ENCODE measurements at places on chromosomes 4 and X.

DNA sequence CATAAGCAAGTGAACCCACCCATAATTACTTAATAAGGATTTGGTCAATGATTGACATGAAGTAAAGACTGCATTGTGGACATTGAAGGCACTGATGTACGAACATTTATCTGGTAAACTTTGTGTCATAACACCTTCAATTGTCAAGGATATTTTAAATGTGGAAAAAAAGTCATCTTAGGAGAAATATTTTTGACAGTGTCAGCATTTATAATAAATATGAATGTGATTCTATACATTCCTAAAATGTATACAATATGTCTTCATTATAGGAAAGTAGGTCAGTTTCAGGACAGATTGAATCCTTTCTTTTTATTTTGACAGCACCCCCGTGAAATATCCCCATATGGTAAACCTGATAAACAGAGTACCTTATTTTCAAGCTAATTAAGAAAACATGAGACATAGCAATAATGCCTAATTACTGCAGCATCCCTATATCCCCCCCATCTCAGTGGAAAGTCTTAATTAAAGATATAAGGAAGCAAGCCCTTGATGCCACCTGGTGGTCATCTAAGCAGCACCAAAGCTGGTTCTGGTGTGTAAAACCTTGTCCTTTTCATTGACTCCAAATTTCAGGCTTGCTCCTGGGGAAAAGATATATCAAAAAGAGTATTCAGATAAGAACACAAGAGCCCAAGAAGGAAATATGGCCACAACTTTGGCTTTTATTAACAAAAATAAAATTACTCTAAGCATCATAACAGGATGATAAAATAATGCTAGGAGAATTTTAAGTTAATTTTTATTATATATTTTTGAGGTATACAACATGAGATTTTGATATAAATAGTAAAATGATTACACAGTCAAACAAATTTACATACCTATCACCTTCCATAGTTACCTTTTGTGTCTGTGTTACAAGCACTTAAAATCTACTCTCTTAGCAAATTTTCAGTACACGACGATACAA lies 379.7 kb downstream of the TLL1 start:
- DNase-seq = no peak

DNA sequence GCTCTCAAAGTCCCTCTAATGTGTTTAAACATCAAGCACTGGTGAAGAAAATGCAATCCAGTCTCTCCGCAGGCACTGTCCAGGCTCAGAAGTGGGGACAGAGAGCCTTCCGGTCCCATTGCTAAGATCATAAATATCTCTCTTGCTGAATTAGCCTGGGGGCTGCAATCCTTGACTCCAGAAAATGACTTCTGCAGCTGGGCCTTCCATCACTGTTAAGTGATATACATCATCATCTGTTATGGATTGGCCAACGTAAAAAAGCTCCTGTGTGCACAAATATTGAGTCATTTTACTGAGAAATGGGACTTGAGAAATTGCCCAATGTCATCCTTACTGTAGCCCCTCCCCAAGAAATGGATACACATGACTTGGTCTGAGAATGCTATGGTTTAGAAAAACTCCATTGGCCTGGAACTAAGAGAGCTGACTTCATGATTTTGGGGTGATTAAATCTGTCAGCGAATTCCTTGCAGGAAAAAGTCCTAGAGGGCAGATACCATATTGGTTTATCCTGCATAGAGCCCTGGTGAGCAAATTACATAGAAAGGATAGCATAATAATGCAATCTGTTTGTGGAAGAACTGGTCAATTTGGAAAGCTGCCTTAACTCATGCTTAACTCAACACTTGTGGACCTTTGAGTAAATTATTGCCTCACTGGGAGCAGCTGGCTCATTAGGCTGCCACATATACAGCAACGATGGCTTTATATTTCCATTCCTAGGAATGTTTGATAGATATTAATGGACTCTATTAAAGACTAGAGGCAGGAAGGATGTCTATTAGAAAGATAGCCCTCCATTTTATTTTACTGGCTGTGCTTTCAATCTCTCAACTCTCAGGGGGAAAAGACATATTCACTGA lies 346.1 kb downstream of the GBA3 start:
- no peak for DNase-seq

GRCh38 chr4:113987382-113987941 lies 8.0 kb upstream of the ARSJ start:
- DNase-seq = no peak

DNA sequence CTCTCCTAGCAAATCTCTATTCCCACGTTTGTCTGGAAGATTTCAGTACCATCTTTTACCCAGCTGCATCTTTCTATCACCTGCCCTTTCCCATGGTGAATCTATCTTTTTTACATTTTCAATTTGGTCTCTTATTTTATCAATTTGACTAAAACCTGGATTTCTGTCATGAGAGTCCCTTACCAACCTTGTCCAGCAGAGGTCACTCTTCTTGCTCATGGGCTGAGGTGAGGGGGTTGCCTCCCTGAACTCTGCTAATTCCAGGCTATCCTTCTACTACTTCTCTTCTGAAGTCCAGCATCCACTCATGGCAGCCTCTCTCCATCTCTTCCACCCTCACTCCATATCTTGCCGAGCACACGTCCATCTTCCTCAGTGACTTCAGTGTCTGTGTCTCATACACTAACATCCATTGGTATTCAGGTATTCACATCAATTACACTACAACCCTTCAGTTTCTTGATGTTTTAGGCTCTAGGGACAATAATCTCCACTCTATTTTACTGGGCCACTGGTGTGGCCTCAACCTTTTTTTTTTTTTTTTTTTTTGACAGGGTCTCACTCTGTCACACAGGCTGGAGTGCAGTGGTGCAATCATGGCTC lies 17.8 kb upstream of the ZNF827 start:
- DNase-seq = no peak

DNA sequence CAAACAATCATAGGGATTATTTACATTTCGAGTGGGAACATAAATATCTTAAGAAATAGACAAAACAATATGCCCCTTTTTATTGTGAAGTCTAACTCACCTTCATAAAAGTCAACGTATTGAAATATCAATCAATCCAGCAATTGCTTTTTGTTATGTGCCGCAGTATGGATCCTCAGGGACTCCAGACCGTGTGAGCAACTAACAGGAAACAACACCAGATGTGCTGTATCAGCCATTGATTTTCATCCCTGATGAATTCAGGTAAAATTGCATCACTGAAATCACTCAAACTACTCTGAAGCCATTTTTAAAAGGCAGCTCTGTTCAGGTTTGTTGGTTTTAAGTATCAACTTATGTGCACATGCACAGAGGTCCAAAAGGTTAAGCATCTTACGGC lies 197.3 kb upstream of the FAT1 start:
- no peak for DNase-seq

GRCh38 chr4:105674011-105674410 lies 34.5 kb downstream of the INTS12 start:
- no peak for DNase-seq

- no peak for DNase-seq
These were observed 620.6 kb downstream of the BCOR start for GRCh38 chrX:39477031-39477761.

GRCh38 chrX:1385253-1386223 lies 6.4 kb downstream of the SLC25A6 start:
- DNase-seq = no peak

- DNase-seq = no peak
These were observed 306.9 kb upstream of the ARSJ start for GRCh38 chr4:114286262-114286810.

DNA sequence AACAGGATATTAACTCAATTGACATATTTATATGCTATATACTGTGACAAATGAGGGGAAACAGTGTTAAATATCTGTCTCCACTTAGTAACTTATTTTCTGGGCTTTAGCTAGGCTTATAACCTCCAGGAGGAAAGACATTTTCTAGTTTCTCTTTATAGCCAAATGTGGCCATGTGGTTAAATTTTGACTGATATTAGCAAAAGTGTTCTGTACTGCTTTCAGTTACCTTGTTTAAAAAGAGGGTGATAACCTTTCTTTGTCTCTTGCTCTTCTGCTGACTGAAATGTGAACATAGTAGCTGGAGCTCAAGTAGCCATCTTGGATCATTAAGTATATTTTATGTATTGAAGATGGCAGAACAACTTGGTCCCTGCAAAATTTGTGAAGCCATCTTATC lies 253.7 kb downstream of the PDHA2 start:
- DNase-seq = no peak

DNA sequence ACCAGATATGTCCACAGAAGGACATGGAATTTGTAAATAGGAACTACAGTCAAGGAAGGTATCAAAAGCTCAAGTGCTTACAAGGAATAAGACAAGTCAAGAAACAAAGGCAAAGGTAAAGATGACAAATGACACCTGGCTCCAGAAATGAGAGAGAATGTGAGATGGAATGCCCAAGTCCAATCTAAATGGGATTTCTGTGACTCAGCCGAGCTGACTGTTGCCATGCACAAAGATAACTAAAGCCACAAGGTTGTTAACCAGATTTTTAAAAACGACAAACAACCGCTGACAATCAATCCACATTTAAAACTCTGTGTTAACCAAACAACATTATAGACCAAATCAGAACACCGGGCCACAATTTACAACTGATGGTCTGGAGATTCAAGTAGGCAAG lies 1.1 kb downstream of the NFXL1 start:
- no peak for DNase-seq

DNA sequence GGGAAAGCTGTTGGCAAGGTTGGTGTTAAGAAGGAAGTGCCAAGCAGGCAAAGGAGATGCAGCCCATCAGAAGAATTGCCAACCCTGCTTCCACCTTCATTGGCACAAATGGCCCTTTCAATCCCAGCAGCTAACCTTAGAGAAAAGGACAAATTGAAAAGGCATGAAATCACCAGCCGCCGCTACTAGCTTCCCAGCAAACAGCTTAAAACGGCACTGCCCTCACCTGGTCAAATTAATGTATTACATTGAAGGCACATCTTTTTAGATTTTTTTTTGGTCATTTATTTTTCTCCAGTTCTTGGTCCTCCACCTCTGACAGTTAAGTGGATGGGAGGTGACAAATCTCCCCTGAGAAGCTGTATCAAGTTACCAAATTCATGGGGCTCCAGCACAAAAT lies 51.0 kb upstream of the NHSL2 start:
- no peak for DNase-seq

DNA sequence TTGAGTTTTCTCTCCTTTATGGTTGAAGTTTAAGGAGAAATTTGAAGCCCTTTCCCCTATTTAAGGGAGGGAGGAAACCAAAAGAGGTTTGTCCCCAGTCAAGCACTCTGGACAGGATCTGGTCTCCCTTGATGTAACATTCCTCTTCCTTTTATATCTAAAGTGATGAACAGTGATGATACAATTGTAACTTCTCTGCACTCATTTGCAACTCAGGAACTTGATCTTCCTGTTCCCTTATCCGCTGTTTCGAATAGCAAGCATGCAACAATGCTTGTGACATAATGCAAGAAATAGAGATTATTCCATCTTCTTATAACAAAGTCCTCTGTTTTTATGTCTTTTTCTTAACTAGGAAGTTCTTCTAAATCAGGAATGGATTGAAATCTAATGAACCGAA lies 18.3 kb downstream of the ALPK1 start:
- no peak for DNase-seq

DNA sequence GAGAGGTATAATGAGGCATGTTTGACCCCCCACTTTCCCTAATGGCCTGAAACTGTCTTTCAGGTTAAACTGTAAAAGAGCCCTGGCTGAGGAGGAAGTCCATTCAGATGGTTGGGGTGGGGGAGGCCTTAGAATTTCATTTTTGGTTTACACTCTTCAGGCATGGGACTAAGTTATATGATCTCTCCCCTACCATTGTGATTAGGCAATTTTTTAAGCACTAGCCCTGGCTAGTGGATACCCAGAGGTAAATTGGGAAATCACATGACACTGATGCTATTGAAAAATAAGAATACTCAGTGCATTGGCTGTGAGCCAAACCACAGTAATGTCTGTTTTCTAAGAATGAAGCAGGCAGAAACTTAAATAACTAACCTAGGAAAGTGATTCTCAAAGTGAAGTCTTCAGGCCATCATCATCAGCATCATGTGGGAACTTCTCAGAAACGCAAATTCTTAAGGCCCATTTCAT lies 149.7 kb downstream of the RRAGB start:
- DNase-seq = no peak

DNA sequence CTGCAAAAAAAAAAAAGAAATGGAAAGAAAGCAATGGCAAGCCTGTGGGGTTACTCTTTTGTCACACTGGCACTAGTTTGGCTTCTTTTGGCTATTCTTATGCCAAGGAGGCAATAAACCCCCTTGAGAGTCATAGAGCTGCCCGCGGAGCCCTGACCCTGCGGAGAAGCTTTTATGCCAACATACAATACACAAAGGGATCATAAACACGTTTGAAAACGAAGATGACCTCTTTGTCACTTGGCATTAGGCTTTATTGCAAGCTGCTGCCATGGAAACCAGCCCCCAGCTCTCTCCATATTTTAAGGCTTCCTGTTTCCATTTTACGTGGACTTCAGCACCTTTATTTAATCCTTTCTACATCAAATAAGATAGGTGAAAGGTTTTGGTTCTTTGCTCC lies 7.6 kb downstream of the NEUROG2 start:
- no peak for DNase-seq

DNA sequence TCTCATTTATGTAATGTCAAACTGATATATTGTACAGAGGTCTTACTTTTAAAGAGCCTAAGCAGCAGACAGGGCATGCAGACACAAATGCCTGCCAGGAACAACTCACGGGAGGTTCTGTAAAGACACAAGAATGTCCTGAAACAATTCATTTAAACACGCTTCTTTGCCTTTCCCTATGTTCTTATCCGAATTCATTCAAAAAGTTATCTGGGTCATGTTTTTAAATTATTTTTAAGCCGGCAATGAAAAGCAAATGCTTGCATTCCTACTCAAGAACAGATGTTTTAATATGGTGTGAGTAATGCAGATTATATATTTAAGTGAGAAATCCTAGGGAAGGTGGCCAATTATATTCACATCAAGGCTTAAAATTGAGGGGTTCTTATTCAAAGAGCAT lies 192.6 kb downstream of the PDGFC start:
- no peak for DNase-seq

Data from DMS153 (cell line).